ENCODE measurements at places on chromosomes 7 and 10. TPM values are rescaled to one million over a fixed set of nuclear protein-coding genes. Genes with fewer than 3 reads are reported as not detected.

Gene LIPN
- total RNA-seq = not detected

Gene BLOC1S2
- total RNA-seq = 78.9 TPM

Gene PRF1
- 44.5 TPM for total RNA-seq

Gene TFR2
- total RNA-seq = 4.7 TPM

GRCh38 chr10:43957267-43958070 lies 308.8 kb upstream of the ZNF32 start:
- peaks cover 14% of the 10 kb centered on the region for H3K27me3 ChIP-seq
- no peaks in the 10 kb centered on the region for H3K4me1 ChIP-seq
- peaks cover 3% of the 10 kb centered on the region for H3K36me3 ChIP-seq
- no peak for DNase-seq

- H3K27me3 ChIP-seq = no peaks in the 10 kb centered on the region
- no peaks in the 10 kb centered on the region for H3K36me3 ChIP-seq
- H3K27ac ChIP-seq = no peak overlapping the region
- no peak for DNase-seq
- H3K4me3 ChIP-seq = no peak overlapping the region
- H3K4me1 ChIP-seq = peaks cover 7% of the 10 kb centered on the region
Measured at GRCh38 chr7:4066626-4067475, 615.2 kb upstream of the FOXK1 start.

GRCh38 chr7:73638911-73639310 lies 14.6 kb upstream of the MLXIPL start:
- H3K27ac ChIP-seq = no peak overlapping the region
- no peak for DNase-seq
- peaks cover 8% of the 10 kb centered on the region for H3K4me1 ChIP-seq
- peaks cover 10% of the 10 kb centered on the region for H3K27me3 ChIP-seq
- no peak overlapping the region for H3K4me3 ChIP-seq
- H3K36me3 ChIP-seq = peaks cover 4% of the 10 kb centered on the region

DNA sequence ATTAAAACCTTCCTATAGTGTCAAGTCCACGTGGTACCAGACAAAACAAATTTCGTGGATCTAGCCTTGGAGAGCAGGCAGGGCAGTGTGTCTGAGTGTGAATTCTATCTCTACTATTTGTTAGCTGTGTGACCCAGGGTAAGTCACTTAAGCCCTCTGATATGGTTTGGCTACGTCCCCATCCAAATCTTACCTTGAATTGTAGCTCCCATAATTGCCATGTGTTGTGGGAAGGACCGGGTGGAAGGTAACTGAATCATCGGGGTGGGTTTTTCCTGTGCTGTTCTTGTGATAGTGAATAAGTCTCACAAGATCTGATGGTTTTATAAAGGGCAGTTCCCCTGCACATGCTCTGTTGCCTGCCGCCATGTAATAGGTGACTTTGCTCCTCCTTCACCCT lies 2.8 kb upstream of the NPFFR1 start:
- H3K4me1 ChIP-seq = no peaks in the 10 kb centered on the region
- no peak overlapping the region for H3K27ac ChIP-seq
- no peak overlapping the region for H3K4me3 ChIP-seq
- peaks cover 65% of the 10 kb centered on the region for H3K27me3 ChIP-seq
- no peak for DNase-seq

DNA sequence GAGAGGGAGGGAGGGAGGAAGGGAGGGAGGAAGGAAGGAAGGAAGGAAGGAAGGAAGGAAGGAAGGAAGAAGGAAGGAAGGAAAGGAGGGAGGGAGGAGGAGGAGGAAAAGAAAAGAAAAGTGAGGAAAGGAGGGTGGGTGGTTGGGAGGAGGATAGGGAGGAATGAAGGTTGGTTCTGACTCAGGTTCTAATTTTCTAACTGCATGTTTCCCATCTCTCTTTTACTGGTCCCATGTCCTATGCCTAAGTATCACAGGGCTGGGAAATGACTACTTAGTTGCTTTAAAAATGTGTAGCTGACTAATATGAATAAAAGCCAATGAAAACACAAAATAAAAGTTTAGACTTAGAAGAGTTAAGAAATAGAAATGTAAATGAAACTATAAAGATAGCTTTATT lies 890.9 kb upstream of the POT1 start:
- no peak for DNase-seq
- H3K4me1 ChIP-seq = no peaks in the 10 kb centered on the region
- no peaks in the 10 kb centered on the region for H3K36me3 ChIP-seq

DNA sequence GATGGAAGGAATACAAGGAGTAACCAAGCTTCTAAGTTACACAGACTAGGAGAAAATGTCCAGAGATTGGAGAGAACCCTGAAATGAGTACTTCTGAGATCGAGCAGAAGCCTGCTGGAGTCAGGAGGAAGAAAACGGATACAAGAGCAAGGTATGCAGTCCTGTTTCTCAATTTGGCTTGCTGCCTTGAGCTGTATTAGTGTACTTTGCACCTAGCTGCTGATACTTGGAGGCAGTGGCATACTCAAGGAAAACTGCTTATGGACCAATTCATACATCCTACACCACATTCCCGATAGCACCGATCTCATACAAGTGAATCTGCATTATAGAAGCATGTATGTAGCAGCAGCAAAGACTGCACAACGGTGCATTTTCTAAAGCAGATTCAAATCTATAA lies 14.4 kb downstream of the PIP4K2A start:
- no peaks in the 10 kb centered on the region for H3K27me3 ChIP-seq
- no peak for DNase-seq

DNA sequence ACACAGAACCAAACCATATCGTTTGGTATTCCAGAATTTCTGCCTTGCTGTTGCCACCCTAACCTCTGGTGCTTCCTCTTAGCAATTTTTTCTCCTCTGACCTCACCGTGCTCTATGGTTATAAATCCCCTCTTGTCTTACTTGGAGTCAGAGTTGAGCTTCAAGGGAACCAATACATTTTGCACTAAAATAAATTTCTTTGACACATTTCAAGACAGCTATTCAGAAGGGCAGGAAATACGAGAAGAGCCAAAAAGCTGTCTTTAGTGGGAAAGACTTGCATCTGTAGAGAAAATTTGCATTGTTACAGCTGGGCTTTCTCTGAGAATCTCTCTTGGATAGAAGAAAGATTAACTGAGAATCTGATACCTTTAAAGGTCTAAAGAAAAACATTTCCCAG lies 14.5 kb upstream of the AKR1C2 start:
- H3K4me1 ChIP-seq = no peaks in the 10 kb centered on the region
- H3K27me3 ChIP-seq = no peaks in the 10 kb centered on the region
- no peak overlapping the region for H3K4me3 ChIP-seq
- no peak for DNase-seq
- no peak overlapping the region for H3K27ac ChIP-seq

DNA sequence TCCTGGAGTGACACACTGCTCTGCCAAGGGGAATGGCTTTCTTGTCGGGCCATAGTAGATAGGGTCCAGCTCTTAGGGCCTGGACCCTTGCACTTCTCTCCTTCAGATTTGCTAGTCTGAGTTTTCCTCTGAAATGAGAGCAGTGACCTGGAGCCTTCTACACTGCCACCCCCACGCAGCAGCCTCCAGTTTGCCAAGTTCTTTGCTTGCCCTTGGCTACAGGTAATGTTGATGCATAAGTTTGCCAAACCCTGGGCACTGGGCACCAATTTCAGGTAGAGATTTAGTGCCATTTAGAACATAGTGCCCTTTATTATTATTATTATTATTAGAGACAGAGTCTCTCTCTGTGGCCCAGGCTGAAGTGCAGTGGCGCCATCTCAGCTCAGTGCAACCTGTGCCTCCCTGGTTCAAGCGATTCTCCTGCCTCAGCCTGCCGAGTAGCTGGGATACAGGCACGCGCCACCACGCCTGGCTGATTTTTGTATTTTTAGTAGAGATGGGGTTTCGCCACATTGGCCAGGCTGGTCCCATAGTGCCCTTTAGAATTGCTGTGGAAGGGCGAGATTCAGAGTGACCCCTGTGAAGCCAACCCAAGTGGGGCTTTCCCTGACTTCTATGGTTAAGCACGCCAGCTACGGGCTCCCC lies 14.5 kb downstream of the EEPD1 start:
- H3K4me1 ChIP-seq = peaks cover 18% of the 10 kb centered on the region
- no peak overlapping the region for H3K27ac ChIP-seq
- H3K27me3 ChIP-seq = no peaks in the 10 kb centered on the region
- no peak overlapping the region for H3K4me3 ChIP-seq

DNA sequence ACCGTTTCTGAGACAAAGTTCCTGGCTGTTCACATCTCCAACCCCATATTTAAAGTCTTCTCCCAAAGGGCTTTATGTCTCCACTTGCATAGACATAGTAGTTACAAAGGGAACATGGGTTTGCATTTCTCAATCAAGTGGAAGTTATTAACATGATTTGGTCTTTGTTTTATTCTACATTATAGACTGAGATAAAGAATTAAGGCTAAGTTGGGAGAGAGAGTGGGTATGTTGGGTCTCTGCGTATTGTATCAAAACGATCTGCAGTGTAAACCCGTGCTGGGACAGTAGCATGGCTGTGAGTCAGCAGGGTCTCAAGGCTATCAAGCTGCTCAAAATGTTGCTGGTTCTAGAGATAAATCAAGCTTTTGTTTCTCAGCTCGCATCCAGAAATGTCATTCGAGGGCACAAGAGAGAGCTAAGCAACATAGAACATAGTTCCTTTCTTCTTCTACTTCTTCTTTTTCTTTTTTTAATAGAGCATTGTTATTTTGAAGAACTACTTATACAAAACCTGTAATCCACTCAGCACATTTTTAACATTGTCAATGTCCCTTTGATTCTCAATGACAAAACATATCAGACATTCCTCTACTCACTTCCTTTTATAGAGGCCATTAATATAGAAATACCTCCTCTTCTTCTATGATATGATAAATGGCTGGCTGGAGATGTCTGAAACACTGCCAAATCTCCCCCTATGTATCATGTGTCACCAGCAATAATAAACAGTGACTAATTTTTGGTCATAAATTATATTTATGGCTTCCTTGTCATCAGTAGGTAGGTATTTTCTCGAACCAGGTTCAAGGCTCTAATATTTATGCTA lies 34.5 kb upstream of the RHOBTB1 start:
- no peak overlapping the region for H3K27ac ChIP-seq
- DNase-seq = no peak
- no peak overlapping the region for H3K4me3 ChIP-seq
- H3K36me3 ChIP-seq = no peaks in the 10 kb centered on the region

DNA sequence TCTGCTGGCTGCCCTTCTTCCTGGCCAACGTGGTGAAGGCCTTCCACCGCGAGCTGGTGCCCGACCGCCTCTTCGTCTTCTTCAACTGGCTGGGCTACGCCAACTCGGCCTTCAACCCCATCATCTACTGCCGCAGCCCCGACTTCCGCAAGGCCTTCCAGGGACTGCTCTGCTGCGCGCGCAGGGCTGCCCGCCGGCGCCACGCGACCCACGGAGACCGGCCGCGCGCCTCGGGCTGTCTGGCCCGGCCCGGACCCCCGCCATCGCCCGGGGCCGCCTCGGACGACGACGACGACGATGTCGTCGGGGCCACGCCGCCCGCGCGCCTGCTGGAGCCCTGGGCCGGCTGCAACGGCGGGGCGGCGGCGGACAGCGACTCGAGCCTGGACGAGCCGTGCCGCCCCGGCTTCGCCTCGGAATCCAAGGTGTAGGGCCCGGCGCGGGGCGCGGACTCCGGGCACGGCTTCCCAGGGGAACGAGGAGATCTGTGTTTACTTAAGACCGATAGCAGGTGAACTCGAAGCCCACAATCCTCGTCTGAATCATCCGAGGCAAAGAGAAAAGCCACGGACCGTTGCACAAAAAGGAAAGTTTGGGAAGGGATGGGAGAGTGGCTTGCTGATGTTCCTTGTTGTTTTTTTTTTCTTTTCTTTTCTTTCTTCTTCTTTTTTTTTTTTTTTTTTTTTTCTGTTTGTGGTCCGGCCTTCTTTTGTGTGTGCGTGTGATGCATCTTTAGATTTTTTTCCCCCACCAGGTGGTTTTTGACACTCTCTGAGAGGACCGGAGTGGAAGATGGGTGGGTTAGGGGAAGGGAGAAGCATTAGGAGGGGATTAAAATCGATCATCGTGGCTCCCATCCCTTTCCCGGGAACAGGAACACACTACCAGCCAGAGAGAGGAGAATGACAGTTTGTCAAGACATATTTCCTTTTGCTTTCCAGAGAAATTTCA lies 1.7 kb downstream of the ADRB1 start:
- peak overlapping the region; percentile 72 for H3K4me3 ChIP-seq
- H3K36me3 ChIP-seq = peaks cover 5% of the 10 kb centered on the region
- H3K27ac ChIP-seq = peak overlapping the region; percentile 60

GRCh38 chr10:87782721-87783120 lies 35.3 kb downstream of the ATAD1 start:
- H3K27me3 ChIP-seq = no peaks in the 10 kb centered on the region
- H3K36me3 ChIP-seq = peaks cover 7% of the 10 kb centered on the region

- H3K4me3 ChIP-seq = no peak overlapping the region
- H3K27me3 ChIP-seq = peaks cover 5% of the 10 kb centered on the region
- no peak overlapping the region for H3K27ac ChIP-seq
- no peaks in the 10 kb centered on the region for H3K36me3 ChIP-seq
- no peak for DNase-seq
Measured at GRCh38 chr7:115054478-115055065, 132.7 kb downstream of the MDFIC start.

GRCh38 chr10:111323389-111323966 lies 246.6 kb downstream of the ADRA2A start:
- H3K27ac ChIP-seq = no peak overlapping the region
- H3K4me3 ChIP-seq = no peak overlapping the region
- H3K4me1 ChIP-seq = no peaks in the 10 kb centered on the region
- DNase-seq = no peak
- no peaks in the 10 kb centered on the region for H3K36me3 ChIP-seq

- H3K36me3 ChIP-seq = no peaks in the 10 kb centered on the region
- no peaks in the 10 kb centered on the region for H3K4me1 ChIP-seq
- no peak for DNase-seq
Measured at GRCh38 chr10:121138918-121139317, 287.8 kb downstream of the WDR11 start.

DNA sequence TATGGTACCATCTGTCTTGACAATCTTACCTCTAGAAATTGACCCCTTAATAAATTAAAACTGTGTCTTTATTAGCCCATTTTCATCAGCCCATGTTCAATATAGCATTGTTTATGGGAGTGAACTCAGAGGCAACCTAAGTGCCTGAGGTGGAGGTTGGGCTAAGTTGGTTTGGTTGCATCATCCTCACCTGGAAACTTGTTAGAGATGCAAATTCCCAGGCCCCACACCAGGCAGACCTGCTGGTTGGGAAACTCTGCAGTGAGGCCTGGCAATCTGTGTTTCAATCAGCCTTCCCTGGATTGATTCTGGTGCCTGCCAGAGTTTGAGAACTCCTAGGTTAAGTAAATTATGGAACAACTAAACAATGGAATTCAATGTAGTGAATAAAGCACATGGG lies 9.4 kb upstream of the FAM170B start:
- peaks cover 2% of the 10 kb centered on the region for H3K36me3 ChIP-seq
- H3K4me3 ChIP-seq = no peak overlapping the region
- no peak for DNase-seq
- H3K27ac ChIP-seq = no peak overlapping the region
- H3K27me3 ChIP-seq = peaks cover 7% of the 10 kb centered on the region

All from activated T-cell treated with anti-CD3 and anti-CD28 coated beads, Interleukin-2, amount 50 U/mL, for 72 hours (primary cell).